Activated CD4-positive, alpha-beta T cell treated with anti-CD3 and anti-CD28 coated beads, Interleukin-2, amount 50 U/mL, for 24 hours (primary cell): ENCODE measurements at places on chromosomes 2 and 18.

DNA sequence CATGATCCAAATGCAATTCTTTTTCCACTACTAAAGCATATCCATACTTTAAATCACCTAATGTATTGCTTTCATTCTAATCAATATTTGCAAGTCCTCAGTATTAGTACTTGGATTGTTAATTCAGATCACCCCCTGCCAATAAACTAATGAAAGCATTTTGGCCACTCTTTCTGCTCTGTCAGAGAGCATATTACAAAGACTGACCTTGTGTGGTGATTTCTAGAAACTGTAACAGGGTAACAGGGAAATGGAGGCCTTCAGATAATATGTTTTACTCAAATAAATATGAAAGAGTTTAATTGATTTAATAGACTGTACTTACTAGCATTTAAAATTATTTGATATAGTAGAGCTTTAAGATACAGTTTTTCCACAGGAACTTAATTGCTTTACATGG is 453.0 kb downstream of the KCNJ3 start:
- no peak for DNase-seq

GRCh38 chr2:124161542-124161941 is 136.5 kb downstream of the CNTNAP5 start:
- DNase-seq: no peak

DNA sequence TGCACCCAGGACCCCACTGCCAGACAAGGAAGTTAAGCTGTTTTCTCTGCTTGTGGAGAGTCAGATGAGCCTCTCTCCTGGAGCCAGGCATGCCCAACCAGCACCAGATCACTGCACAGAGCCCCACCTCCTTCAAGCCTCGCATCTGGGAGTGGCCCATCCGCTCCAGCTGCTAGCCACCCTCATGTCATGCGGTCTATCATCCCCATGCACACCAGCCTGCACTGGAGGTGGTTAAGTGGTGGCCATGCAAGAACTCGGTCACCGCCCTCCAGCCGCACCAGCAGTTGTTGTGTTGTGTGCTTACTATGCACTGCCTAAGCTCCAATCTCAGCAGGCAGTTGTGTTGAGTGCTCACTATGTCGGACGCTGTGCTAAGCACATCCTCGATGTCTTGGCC is 177.9 kb upstream of the SLC14A2 start:
- DNase-seq: no peak

DNA sequence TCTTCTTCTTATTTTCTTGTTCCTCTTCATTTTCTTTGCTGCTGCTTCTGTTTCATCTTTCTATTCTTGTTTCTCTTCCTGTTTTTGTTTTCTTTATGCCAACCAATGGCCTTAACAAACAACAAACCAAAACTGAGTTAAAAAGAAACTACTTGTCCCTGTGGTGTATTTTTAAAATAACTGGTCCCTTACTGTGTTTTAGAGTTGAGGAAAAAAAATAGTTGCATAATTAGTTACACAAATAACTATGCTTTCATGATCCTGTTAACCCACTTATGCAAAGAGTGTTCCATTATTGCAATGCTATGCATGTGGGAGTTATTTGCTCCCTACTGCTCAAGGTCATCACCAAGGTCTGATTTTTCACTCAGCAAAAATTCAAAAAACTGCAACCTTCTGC is 39.5 kb upstream of the IMP4 start:
- no peak for DNase-seq

DNA sequence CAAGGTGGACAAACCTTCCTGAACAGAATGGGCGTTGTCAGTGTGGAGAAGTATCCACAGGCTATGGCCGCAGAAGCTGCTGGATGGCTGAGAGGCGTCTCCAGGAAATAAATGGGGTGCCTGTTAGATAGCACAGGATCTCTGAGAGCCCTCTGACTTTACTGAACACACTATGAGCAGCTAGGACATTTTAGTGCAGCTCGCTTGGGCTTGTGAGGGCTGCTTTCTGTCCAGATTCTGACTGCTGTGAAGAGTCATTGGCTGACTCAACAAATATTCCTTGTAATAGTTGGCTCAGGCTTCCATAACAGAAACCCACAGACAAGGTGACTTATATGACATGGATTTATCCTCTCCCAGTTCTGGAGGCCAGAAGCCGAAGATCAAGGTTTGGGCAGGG is 100.2 kb upstream of the SNTG2 start:
- no peak for DNase-seq

- no peak for DNase-seq
Observed at GRCh38 chr2:16482460-16482859, 183.2 kb downstream of the CYRIA start.
